SK-N-SH (cell line): ENCODE measurements at places on chromosomes 3 and 15.

DNA sequence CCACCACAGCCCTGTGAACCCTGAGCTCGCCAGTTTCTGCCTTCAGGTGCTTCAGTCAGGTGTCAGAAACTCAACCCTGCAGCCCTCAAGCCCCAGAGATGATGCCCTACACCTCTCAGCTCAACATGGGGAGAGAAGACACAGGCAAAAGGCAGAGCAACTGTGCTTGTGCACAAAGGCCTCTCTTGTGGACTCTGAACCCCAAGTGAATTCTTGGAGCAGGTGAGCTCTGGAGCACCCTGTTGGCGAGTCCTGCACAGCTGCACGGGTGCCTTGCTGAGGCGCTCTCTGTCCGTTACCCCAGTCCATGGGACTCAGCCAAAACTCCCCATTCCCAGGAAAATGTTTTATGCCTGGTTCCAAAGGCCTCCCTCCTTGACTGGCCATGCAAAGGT lies 197.0 kb downstream of the KLF13 start:
- H3K4me1 ChIP-seq: no peaks in the 10 kb centered on the region
- H3K4me3 ChIP-seq: no peak overlapping the region
- no peak for DNase-seq
- no peaks in the 10 kb centered on the region for H3K27me3 ChIP-seq
- H3K27ac ChIP-seq: no peak overlapping the region

DNA sequence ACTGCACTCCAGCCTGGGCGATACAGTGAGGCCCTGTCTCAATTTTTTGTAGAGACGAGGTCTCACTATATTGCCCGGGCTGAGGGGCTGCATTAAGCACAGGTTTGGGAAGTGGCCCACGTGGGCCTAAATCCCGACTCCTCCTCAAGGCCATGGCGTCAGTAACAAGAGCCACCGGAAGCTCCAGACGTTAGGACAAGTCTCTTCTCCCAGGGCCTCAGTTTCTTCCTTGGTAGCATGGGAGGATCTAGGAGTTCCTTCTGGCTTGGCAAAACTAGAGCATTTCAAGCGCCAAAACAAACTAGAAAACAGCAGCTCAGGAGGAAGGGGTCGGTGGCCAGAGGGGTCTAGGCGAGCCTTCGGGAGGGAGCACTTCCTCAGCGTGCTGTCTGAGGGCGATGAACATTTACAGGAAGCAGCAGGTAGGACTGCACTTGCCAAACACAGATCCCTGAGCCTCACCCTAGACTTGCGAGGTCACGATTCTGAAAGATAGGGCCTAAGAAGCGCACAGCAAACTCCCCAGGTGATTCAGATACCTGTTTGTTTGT lies 536 bp downstream of the SNAPC5 start:
- H3K4me3 ChIP-seq: peak overlapping the region; percentile 91
- no peak for DNase-seq
- no peaks in the 10 kb centered on the region for H3K27me3 ChIP-seq
- H3K4me1 ChIP-seq: peaks cover 10% of the 10 kb centered on the region
- peak overlapping the region; percentile 65 for H3K27ac ChIP-seq

DNA sequence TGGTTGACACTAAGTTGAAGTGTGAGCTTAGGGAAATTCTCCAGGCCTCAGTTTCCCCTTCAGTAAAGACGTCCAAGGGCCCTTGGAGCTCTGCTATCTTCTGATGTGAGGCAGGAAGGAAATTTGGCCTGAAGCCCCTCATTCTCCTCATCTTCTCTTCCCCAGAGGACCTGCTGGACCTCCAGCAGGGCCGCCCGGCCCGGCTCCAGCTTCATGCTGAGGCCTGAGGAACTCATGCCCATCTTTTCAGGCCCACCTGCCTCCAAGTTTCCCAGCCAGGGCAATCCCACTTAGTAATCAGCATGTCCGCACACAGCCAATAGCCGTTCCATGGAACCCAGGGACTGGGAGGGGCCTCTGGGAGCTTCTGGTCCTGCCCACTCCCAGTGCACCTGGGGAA lies 4.0 kb downstream of the LRRC15 start:
- no peaks in the 10 kb centered on the region for H3K27me3 ChIP-seq
- H3K4me3 ChIP-seq: no peak overlapping the region
- no peak overlapping the region; the same call in 1 of the 2 replicates for H3K27ac ChIP-seq
- no peak for DNase-seq

- no peak overlapping the region for H3K27ac ChIP-seq
- H3K4me1 ChIP-seq: peaks cover 14% of the 10 kb centered on the region; the same call in 1 of the 2 replicates
- no peaks in the 10 kb centered on the region for H3K27me3 ChIP-seq
- peak; percentile 19 for DNase-seq
- H3K4me3 ChIP-seq: no peak overlapping the region
These were observed 105.1 kb downstream of the ZMAT3 start for GRCh38 chr3:178966299-178967176.

GRCh38 chr3:27637346-27637995 lies 84.7 kb downstream of the EOMES start:
- H3K4me3 ChIP-seq: no peak overlapping the region
- no peaks in the 10 kb centered on the region for H3K36me3 ChIP-seq
- no peaks in the 10 kb centered on the region for H3K4me1 ChIP-seq
- DNase-seq: no peak
- no peak overlapping the region for H3K27ac ChIP-seq

DNA sequence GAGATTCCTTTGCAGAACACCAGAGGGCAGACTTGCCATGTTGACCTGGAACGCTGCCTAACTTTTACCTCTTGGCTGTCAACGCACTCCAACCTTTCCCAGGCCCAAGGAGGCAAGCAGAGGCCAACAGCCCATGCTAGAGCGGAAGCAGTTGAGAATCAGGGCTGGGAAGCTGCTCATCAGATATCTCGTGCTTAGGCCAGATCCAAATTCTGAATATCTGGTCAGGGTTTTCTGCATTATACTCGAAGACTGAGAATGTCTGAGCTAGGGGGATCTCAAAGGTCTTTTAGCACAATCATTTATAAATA lies 2.5 kb downstream of the XIRP1 start:
- H3K36me3 ChIP-seq: no peaks in the 10 kb centered on the region
- H3K4me1 ChIP-seq: no peaks in the 10 kb centered on the region
- H3K27me3 ChIP-seq: no peaks in the 10 kb centered on the region
- H3K27ac ChIP-seq: no peak overlapping the region
- peak; percentile 79 for DNase-seq
- no peak overlapping the region for H3K4me3 ChIP-seq

- H3K4me3 ChIP-seq: no peak overlapping the region
- H3K36me3 ChIP-seq: no peaks in the 10 kb centered on the region
- no peak overlapping the region; the same call in 1 of the 2 replicates for H3K27ac ChIP-seq
- no peaks in the 10 kb centered on the region for H3K27me3 ChIP-seq
These were observed 356.3 kb upstream of the TBL1XR1 start for GRCh38 chr3:177553579-177553978.

GRCh38 chr15:52445553-52445952 lies 83.1 kb downstream of the MYO5A start:
- DNase-seq: no peak
- no peak overlapping the region for H3K27ac ChIP-seq
- 0 out of 2 replicates have a peak, but pooled peaks cover 4% of the 10 kb centered on the region for H3K4me1 ChIP-seq

DNA sequence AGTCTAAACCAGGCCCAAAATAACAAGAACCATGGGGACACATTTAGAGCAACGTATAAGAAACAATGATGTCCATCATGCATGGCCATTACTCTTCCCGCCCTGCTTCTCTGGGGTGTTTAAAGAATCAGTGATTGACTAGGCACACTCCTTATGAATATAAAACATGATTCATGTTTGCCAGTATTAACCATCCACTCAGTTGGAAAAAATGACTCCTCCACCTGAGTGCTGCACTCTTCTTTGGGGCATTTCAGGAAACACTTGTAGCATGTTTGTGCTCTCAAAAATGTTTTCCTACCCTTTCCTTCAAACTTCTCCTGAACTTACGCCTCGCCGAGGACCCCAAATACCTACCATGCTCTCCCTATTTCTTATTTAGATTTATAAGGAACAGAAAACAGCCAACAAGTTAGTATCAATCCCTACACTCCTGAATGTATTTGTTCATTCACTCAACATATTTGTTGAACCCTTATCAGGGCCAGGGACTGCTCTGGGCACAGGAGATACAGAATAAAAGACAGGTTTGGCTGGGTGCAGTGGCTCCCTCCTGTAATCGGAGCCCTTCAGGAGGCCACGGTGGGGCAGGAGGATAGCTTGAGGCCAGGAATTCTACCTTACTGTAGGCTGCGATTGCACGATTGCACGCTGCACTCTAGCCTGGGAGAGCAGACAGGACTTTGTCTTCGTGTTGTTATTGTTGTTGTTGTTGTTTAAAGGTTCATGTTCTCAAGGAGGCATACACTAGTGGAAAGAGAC lies 137.0 kb downstream of the TMCO5A start:
- no peaks in the 10 kb centered on the region for H3K36me3 ChIP-seq
- no peak for DNase-seq
- peaks cover 24% of the 10 kb centered on the region for H3K4me1 ChIP-seq
- no peak overlapping the region for H3K4me3 ChIP-seq
- no peak overlapping the region for H3K27ac ChIP-seq

- H3K4me3 ChIP-seq: no peak overlapping the region
- H3K4me1 ChIP-seq: no peaks in the 10 kb centered on the region; the same call in 1 of the 2 replicates
- DNase-seq: peak; percentile 23
- H3K36me3 ChIP-seq: no peaks in the 10 kb centered on the region
- 0 out of 2 replicates have a peak, but pooled peaks cover 4% of the 10 kb centered on the region for H3K27me3 ChIP-seq
These were observed 9.1 kb upstream of the HHATL start for GRCh38 chr3:42711491-42712343.

DNA sequence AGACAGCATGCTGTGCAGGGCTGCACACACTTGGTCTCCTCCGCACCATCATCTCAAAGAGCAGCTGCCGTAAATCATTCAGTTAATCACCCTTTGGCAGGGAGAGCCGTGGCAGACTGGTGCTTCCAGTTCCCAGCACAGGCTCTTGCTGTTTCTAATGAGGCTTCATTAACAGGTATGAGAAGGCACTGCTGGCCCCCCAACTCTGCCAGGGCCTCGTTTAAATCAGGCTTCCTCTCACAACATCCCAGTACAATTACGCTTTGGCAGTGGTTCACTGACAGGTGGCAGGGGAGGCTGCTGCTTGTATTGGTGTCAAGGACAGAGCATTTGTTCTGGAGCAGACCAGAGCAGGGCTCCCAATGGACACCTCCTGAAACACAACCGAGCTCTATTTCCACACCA lies 77.1 kb downstream of the BFSP2 start:
- peaks cover 3% of the 10 kb centered on the region; the same call in 1 of the 2 replicates for H3K4me1 ChIP-seq
- no peaks in the 10 kb centered on the region for H3K27me3 ChIP-seq
- no peak overlapping the region for H3K27ac ChIP-seq
- no peak overlapping the region for H3K4me3 ChIP-seq

GRCh38 chr3:48433472-48434118 lies 3.7 kb upstream of the PLXNB1 start:
- no peak overlapping the region for H3K27ac ChIP-seq
- H3K36me3 ChIP-seq: peaks cover 4% of the 10 kb centered on the region
- H3K27me3 ChIP-seq: no peaks in the 10 kb centered on the region
- DNase-seq: no peak
- no peak overlapping the region for H3K4me3 ChIP-seq

DNA sequence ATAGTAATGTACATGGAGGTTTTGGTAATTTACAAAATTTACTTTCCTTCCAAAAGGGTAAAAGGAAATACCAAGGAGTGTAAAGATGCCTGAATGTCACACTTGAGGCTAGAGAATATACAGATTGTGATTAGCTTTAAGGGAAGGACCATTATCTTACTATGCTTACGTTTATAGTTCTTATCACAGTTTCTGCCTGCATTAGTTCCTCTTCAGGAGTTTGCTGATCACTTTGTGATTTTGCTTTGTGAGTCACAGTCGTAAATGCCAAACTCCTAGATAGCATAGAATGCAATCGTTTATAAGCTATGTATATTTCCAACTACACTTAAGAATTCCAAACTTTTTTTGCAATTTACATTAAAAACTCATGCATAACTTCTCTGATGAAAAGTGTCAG lies 1034.6 kb downstream of the DIPK2A start:
- H3K36me3 ChIP-seq: no peaks in the 10 kb centered on the region
- no peaks in the 10 kb centered on the region for H3K27me3 ChIP-seq
- no peak overlapping the region for H3K27ac ChIP-seq
- no peaks in the 10 kb centered on the region for H3K4me1 ChIP-seq
- DNase-seq: no peak
- H3K4me3 ChIP-seq: no peak overlapping the region

DNA sequence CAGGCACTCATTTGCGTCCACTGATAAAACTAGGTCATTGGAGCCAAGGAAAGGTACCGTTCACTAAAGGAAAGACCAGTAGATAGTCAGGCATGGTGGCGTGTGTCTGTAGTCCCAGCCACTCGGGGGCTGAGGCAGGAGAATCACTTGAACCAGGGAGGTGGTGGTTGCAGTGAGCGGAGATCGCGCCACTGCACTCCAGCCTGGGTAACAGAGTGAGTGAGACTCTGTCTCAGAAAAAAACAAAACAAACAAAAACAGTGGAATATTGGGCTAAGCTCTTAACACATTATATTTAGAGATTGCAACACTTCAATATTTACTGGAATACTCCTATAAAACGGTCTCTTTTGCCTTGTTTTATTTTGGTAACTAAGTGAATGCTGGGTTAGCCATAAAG lies 17.4 kb downstream of the MAP2K1 start:
- DNase-seq: no peak
- no peaks in the 10 kb centered on the region for H3K36me3 ChIP-seq
- H3K27ac ChIP-seq: no peak overlapping the region
- H3K4me1 ChIP-seq: peaks cover 23% of the 10 kb centered on the region; the same call in 1 of the 2 replicates
- H3K27me3 ChIP-seq: no peaks in the 10 kb centered on the region

DNA sequence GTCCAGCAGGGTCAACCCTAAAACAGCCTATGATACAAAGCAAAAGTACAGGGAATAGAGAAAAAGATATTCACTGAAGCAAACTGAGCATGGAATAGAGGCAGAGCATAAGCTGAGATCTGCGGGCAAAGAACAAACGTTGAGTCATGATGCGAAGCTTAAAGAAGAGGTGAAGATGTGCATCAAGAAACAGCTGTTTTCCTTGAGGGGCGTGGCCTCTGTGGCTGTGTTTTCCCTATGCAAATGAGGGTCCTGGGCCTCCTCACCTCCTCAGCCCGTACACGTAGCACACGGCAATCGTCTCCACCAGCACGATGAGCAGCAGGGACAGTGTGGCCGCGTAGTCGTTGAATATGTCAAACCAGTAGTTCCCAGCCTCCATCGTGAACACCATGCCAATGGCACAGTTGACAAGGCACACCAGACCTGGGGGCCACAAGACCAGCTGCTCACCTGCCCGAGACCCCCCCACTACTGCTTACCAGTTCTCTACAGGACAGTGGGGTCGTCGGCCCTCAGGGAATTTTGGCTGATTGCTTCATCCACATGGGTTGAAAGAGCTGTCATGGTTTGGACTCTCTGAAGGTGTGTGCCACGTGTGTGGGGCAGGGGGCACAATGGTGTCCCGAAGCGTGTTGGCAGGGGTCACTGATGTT lies 33.6 kb downstream of the SLC6A20 start:
- H3K27ac ChIP-seq: no peak overlapping the region
- H3K4me3 ChIP-seq: no peak overlapping the region
- no peaks in the 10 kb centered on the region for H3K36me3 ChIP-seq
- no peaks in the 10 kb centered on the region; the same call in 1 of the 2 replicates for H3K27me3 ChIP-seq

DNA sequence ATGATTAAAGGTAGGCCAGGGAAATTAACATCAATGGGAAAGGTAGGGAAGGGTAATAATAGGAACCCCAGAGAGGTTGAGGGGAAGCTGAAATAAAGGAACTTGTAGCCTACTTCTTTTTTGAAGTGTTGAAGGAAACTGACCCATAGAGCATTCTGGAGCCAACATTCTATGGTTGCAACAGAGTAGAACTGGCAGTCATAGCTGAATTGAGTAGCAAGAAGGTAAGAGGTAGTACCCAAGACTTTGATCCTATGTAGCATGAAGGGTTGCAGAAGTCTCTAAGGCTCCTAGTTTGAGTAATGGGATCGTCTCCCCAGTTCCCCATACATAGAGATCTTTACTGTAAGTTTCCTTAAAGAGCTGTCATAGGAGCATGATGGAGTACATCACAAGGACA lies 7.4 kb upstream of the ZNF774 start:
- no peak for DNase-seq
- H3K4me1 ChIP-seq: 0 out of 2 replicates have a peak, but pooled peaks cover 5% of the 10 kb centered on the region
- no peak overlapping the region for H3K27ac ChIP-seq
- no peak overlapping the region for H3K4me3 ChIP-seq
